ENCODE measurements at places on chromosomes 3 and 15.

GRCh38 chr15:64478863-64479262 lies 18.5 kb downstream of the ZNF609 start:
- peaks cover 23% of the 10 kb centered on the region for H3K4me1 ChIP-seq
- no peak overlapping the region for H3K27ac ChIP-seq
- DNase-seq, result no peak
- H3K27me3 ChIP-seq, result no peaks in the 10 kb centered on the region
- no peak overlapping the region for H3K4me3 ChIP-seq

DNA sequence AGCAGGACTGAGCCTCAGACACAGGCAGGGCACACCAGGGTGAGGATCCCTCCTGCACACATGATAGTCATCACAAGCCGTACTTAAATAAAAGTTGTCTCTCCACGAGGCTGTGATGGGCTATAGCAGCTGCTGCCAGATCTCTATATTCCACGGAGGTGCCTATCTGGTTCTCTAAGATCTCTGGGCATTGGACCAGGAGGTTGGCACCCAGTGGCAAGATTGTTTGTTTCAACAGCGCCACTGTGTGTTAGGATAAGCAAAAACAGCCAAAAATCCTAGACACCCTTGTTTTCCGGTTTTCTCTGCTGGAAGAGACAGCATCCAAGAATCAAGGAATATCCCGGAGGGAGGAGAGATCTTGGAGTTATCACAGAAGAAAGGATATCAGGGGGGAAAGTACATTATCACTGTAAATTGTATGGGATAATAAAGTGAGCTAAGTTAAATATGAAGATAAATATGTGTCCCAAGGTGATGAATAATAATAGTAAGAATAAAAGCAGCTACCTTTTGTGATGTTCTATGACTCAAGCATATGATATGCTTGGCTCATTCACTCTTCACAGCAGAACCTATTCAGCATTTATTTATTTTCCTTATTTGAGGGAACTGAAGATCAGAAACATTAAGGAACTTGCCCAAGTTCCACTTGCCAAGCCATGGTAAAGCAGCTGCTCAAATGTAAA lies 90.6 kb upstream of the AKAP13 start:
- DNase-seq, result peak; percentile 24
- H3K4me3 ChIP-seq, result no peak overlapping the region
- H3K27me3 ChIP-seq, result peaks cover 3% of the 10 kb centered on the region
- no peaks in the 10 kb centered on the region for H3K4me1 ChIP-seq

DNA sequence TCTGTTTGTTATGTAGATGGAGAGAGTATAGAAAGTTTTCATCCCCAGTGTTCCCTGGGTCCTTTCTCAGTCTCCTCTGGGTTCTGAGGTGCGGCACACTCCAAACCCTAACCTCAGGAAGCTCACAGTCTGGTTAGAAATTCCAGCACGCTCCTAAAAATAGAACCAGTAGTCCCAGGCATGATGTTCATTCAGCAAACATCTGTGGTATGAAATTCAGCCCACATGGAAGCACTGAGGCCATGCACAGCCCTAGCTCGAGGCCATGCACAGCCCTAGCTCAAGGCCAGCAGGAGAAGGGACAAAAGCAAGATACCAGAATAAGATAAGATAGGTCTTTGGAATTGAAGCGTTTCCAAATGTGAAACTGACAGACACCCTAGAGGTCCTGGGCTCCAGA lies 82.3 kb upstream of the OXTR start:
- H3K27ac ChIP-seq, result no peak overlapping the region
- H3K36me3 ChIP-seq, result no peaks in the 10 kb centered on the region
- no peaks in the 10 kb centered on the region for H3K27me3 ChIP-seq
- no peak for DNase-seq
- H3K4me3 ChIP-seq, result no peak overlapping the region

DNA sequence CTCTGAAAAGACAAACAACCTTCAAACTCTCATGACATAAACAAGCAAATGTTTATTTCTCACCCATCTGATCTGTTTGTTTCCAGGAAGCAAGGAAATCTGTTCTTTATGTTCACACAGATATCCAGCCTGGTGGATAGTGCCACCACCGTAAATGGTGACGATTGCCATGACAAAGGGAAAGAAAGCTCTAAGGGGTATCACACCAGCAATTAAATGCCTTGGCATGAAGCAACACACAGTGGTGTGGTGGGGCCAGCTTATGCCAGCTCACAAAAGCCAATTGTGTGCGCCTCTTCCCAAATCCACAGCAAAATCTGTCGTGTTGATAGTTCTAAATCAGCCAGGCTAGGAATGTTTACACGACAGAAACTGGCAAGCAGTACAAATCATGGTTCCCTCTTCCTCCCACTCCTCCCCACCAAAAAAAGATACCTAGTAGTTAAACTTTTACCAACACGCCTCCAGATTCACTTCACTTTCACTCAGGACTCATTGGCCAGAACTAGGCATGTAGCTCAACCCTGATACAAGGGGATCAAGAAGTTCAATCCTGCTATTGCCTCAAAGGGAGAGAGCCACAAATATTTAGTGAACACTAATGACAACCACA lies 189.2 kb upstream of the SLCO3A1 start:
- H3K4me3 ChIP-seq, result no peak overlapping the region
- peaks cover 1% of the 10 kb centered on the region for H3K27me3 ChIP-seq
- H3K4me1 ChIP-seq, result peaks cover 7% of the 10 kb centered on the region
- DNase-seq, result no peak
- no peaks in the 10 kb centered on the region for H3K36me3 ChIP-seq

GRCh38 chr15:40034186-40034946 lies 4.6 kb downstream of the SRP14 start:
- no peaks in the 10 kb centered on the region for H3K27me3 ChIP-seq
- H3K36me3 ChIP-seq, result peaks cover 44% of the 10 kb centered on the region
- peak overlapping the region; percentile 59 for H3K27ac ChIP-seq
- DNase-seq, result no peak
- no peak overlapping the region for H3K4me3 ChIP-seq

- H3K4me3 ChIP-seq, result no peak overlapping the region
- no peak overlapping the region for H3K27ac ChIP-seq
- no peaks in the 10 kb centered on the region for H3K27me3 ChIP-seq
- DNase-seq, result no peak
These were observed 13.6 kb downstream of the LRRC3B start for GRCh38 chr3:26636096-26636727.

DNA sequence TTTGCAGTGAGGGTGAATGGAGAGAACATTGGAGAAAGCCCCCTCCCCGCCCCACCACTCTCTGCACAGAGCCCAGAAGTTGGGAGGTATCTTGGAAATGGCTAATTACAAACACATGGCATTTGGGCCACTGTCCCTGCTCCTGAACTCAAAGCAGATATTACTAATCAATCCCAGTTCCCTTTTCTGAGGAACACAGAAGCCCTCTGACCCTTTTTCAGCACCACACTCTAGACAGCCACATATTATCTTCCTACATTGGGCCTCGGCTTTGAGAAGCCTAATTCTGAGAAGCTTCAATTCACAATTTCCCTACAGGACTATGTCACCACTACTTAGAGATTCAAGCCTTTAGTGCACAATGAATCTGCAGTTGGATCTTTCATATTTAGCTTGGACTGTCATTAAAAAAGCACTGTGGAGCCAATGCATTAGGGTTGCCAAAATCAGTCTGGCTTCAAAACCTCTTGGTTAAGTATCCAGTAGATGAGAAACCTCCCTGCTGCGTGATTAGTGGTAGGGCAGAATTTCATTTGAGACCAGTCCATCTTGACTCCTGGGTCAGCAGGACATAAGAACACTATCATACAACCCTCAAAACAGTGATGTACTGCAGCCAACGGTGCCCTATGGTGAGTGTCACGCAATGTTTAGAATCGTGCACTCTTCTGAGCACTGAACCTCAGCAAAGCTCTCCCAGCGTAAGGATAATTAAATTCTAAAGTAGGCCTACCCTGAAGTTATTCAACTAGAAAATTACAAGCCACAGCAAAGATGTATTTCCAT lies 26.1 kb downstream of the MGLL start:
- H3K4me1 ChIP-seq, result peaks cover 5% of the 10 kb centered on the region
- no peak overlapping the region for H3K4me3 ChIP-seq
- no peak for DNase-seq
- no peaks in the 10 kb centered on the region for H3K36me3 ChIP-seq
- peaks cover 18% of the 10 kb centered on the region for H3K27me3 ChIP-seq

- peak overlapping the region; percentile 78 for H3K4me3 ChIP-seq
- DNase-seq, result peak; percentile 75
- H3K27me3 ChIP-seq, result peaks cover 32% of the 10 kb centered on the region
- H3K27ac ChIP-seq, result no peak overlapping the region
- H3K4me1 ChIP-seq, result peaks cover 19% of the 10 kb centered on the region
These were observed 646 bp upstream of the SLC35G2 start for GRCh38 chr3:136818191-136818768.

- no peaks in the 10 kb centered on the region for H3K27me3 ChIP-seq
- H3K36me3 ChIP-seq, result peaks cover 2% of the 10 kb centered on the region
- H3K27ac ChIP-seq, result no peak overlapping the region
- peak; percentile 9 for DNase-seq
- H3K4me3 ChIP-seq, result no peak overlapping the region
These were observed 715.6 kb downstream of the ROBO1 start for GRCh38 chr3:79052054-79052681.

DNA sequence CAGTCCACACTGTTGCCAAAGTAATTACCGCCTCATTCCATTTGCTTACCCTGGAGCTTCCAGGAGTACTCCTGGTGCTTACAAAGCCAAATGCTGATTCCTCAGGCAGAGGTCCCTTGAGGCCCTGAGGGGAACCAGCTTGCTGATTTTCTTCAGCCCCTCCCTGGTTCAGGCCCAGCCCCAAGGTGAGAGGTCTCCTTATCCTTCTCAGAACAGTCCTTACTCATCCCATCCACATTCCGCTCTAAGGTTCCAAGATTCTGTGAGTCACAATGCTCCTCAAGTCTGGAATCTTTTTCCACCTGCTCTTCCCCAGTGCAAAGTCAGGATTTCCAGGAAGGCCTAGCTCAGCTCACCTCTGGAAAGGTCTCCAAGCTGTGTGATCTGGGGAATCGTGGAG lies 1.8 kb upstream of the ATP10A start:
- H3K4me1 ChIP-seq, result peaks cover 19% of the 10 kb centered on the region
- no peak for DNase-seq
- H3K27me3 ChIP-seq, result no peaks in the 10 kb centered on the region

DNA sequence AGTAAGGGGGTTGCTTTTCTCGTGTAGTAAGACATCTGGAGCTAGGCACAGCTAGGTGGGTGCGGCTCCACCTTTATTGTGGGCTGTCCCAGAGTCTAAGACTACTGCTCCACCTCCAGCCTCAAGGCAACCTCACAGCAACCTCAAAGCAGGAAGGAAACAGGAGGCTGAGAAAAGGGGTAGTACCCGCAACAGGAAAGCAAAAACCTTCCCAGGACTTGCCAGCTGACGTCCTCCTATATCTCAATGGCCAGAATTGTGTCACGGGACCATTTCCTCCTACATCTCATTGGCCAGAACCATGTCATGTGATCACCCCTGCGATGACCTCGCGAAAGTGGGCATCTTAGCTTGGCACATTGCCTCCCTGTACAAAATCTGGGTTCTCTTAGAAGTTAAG lies 4.3 kb upstream of the GPR160 start:
- peak; percentile 58 for DNase-seq
- no peak overlapping the region for H3K4me3 ChIP-seq
- H3K4me1 ChIP-seq, result peaks cover 27% of the 10 kb centered on the region
- H3K27me3 ChIP-seq, result no peaks in the 10 kb centered on the region
- H3K27ac ChIP-seq, result peak overlapping the region; percentile 43

DNA sequence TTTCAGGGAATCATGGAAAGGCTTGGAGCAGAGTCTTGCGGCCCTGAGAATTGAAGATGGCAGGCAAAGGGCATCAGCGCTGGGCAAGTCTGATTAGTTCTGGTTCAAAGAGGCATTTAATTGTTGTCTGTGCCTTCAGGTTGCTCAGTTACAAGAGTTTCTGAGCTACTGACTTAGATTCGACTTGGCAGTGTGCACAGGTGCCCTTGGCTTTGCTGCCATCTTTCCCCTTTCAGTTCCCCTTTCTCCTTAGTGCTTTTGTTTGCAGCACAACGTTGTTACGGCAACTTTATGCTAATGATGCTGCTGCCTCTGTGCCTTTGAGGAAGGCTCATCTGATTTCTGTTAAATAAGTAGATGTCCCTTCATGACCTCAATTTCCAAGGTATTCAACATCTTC lies 12.5 kb downstream of the P2RY14 start:
- H3K36me3 ChIP-seq, result no peaks in the 10 kb centered on the region
- H3K4me1 ChIP-seq, result peaks cover 19% of the 10 kb centered on the region
- DNase-seq, result no peak
- no peak overlapping the region for H3K27ac ChIP-seq
- no peaks in the 10 kb centered on the region for H3K27me3 ChIP-seq

GRCh38 chr3:10667269-10667668 lies 148.8 kb upstream of the SLC6A11 start:
- peaks cover 4% of the 10 kb centered on the region for H3K4me1 ChIP-seq
- H3K27ac ChIP-seq, result no peak overlapping the region
- no peak overlapping the region for H3K4me3 ChIP-seq
- H3K36me3 ChIP-seq, result no peaks in the 10 kb centered on the region

- DNase-seq, result no peak
- no peaks in the 10 kb centered on the region for H3K27me3 ChIP-seq
- peak overlapping the region; percentile 87 for H3K27ac ChIP-seq
- H3K4me1 ChIP-seq, result peaks cover 93% of the 10 kb centered on the region
These were observed 19.3 kb downstream of the CCDC12 start for GRCh38 chr3:46957092-46957820.

- DNase-seq, result peak; percentile 91
- H3K27ac ChIP-seq, result peak overlapping the region; percentile 92
- H3K4me1 ChIP-seq, result peaks cover 60% of the 10 kb centered on the region
- peak overlapping the region; percentile 78 for H3K4me3 ChIP-seq
These were observed 765 bp upstream of the MAPKAPK3 start for GRCh38 chr3:50616003-50616769.

All from activated CD4-positive, alpha-beta memory T cell treated with anti-CD3 and anti-CD28 coated beads for 36 hours (primary cell).